Activated CD8-positive, alpha-beta T cell treated with anti-CD3 and anti-CD28 coated beads, Interleukin-2, amount 10 ng/mL, durations not matched to agents 7 days and 5 days (primary cell): ENCODE measurements at places on chromosomes 16 and 17.

GRCh38 chr17:44996304-44996703, 28.2 kb upstream of the C1QL1 start:
- no peak for DNase-seq

DNA sequence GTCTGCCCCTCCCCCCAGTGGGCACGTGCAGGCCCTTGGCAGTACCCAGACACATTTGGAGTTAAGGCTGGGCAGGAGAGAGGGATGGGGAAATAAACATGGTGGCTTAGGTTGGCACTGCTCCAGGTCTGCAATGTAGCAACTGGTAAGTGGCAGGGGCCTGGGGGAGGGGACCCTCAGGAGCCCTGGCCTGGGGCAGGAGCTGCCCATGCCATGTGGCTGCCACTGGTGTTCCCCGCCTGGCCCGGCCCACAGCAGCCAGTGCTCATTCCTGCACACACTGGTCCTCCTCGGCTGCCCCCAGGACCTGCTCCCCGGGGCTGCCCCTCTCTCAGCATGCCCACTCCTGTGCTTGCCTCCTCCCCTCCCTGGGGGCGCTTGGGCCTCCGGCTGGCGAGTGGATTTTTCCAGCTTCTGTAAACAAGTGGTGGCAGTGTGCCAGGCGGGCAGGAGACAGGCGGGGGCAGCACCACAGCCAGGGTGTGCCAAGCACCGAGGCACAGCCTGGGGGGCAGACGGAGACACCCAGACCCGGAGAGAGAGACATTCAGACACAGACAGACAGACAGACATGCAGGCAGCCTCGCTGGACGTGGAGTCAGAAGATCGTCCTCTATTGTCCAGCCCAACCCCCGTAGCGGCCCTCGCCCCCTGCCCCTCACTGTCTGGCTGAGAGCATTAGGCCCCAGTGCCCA, 9.4 kb downstream of the THRA start:
- no peak for DNase-seq

- DNase-seq: no peak
Measured at GRCh38 chr17:13631529-13631928, 29.8 kb upstream of the HS3ST3A1 start.

DNA sequence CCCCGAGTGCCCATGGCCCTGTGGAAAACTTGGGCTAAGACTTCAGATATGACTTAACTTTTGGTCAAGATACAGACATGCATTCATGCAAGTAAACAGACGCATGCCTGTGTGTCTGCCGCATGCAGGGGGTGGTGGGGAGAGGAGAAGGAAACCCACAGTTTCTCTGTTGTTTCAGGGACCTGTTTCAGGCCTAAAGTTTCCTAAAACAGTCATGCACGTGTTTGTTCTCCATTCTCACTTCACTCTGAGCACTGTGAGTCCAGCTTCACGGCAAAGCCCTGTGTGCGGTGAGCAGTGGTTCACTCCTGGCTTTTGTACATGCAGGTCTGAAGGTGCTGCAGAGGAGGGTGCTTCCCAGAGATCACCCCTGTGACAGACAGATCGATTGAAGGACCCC, 158.7 kb downstream of the FOXL1 start:
- DNase-seq: no peak

DNA sequence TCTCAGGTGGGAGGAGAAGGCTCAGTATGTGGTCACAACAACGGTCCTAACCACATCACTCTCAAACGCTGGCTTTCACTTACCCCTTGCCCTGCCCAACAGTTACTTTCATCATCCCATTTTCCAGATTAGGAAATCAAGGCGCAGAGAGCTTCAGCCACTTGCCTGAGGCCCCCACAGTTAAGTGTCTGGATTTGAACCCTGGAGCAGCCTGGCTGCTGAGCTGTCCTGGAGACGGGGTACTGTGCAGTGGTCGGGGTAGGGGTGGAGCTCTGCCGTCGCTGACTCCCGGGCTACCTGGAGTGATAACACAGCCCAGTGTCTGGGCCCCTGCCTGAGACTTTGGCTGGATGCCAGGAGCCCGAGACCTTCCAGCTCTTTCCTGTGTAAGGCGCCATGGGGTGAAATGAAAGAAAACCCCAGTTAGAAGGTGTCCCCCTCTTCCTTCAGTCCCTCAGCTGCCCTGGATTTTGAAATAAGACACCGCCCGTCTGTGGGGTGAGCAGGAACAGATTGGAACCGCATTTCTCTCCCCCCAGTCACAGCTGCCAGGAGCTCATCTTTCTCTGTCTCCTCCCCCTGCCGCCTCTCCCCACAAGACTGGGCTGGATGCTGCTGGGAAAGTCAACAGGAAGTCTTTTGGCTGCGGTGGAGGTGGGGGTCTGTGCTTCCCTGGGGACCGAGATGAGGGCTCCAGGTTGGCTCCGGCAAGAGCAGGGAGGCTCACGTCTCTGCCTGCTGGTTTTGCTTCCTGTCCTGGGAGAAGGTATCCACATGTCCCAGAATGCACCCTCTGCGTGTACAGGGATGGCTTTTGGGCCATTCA, 280.2 kb downstream of the SEC14L1 start:
- peak; percentile 55 for DNase-seq

- no peak for DNase-seq
Measured at GRCh38 chr17:81009136-81009535, 17.5 kb downstream of the CHMP6 start.
